NCI-H526 (cell line): ENCODE measurements at places on chromosomes 3 and 15.

DNA sequence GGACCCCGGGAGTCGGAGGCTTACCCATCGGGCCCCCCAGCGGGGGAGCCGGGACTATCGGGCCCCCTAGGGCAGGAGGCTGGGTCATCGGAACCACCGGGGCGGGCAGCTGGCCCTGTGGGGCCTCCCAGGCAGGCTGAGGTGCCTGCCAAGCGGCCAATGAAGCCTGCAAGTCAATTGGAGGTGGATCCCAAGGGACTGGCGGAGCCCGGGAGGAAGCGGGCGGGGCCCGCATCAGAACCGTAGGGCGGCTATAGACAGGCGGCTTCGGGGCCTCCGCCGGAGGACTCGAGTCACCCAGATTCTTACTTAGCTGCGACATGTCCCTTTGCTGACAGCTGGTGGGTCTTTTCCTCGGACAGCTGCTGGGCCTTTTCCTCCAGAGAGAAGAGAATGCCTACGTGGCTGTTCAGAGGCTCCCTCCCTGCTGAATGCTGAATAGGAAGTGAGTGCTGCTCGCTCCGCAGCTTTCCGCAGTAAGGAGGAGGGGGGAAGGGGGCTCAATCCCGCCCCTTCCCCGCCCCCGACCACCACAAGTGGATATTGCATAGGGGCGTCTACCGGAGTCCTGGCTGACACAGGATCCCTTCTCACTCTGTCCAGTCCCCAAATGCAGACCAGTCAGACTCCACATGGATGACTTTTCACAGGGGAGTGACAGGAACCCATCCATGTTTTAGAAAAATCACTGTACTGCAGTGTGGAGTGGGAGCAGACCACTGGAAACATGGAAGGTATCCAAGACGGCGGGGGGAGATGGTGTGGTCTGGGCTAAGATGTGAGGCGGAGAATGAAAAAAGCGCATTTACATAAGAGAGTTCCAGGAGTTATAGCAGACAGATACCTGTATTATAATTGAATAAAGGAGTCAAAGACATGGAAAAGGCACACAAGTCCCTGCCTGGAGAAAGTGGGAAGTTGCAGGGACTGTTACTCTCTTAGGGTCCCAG, at the start of gene MAGEL2:
Gene MAGEL2 (minus strand): TSS at position 447 of the 950 bp plus-strand sequence. CDS start 125 bp downstream, at position 322.
- peak; percentile 37 for DNase-seq

DNA sequence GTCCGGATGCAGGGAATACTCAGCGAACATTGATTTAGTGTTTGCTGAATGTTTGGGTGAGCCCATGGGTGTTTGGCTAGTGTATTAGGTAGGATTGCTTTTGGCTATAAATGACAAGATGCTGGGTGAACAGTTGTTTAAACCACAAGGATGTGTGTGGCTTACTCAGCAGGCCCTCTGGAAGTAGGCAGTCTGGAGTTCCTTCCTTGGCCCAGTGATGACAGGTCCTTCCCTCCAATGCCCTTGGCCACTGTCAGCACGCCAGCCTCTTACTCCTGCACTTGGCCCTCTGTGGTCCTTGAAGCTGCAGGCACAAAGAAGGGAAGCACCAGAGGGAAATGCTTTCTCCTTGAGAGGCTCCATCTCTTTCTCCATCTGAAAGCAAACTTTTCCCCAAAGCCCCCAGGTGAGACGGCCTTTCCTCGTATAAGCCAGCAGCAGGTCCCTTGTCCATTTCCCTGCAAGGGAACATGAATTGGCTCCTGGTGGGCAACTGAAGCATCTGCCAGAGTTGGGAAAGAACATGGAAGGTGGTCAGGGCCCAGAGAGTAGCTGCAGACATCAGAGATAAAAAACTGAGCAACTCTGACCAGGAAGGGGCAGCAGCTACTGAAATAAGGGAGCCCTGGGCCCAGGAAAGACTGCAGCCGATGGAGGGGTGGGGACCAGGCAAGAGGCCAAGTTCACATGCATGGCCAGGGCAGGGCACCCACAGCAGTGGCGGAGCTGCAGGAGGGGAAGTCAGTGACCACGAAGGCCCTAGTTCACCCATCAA, 105.0 kb downstream of the TPRA1 start:
- no peak for DNase-seq

GRCh38 chr3:21705769-21706168, 45.2 kb downstream of the ZNF385D start:
- DNase-seq, result no peak

- DNase-seq, result no peak
Observed at GRCh38 chr3:71492974-71493771, 90.4 kb downstream of the FOXP1 start.

DNA sequence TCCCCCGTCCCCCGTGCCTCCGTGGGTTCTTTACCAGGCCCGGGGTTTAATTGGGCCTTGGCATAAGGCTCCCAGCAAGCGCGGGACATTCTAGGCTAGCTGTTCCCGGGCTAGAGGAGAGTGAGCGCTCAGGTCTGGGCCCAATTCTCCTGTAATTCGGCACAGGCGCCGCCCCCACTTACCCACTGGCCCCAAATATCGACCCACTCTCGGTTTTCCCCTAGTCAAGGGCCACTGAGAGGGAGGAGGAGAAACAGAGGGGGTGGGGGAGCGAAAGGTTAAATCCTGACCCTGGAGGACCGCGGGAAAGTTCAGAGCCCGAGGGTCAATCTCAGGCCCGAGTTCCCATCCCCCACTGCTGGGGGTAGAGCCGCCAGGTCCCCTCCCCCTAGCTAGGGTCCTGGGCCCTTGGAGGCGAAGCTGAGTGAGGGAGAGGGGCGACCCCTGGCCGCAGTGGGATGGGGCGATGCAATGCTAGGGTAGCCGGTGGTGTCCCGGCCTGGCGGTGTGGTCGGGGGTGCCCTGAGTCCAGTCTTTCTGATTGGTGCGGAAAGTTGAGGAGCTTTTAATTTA, 8.5 kb upstream of the ONECUT1 start:
- no peak for DNase-seq

- no peak for DNase-seq
Observed at GRCh38 chr3:138460536-138461205, 26.3 kb downstream of the ESYT3 start.

- DNase-seq, result no peak
Observed at GRCh38 chr15:101198800-101199199, 53.0 kb downstream of the CHSY1 start.

DNA sequence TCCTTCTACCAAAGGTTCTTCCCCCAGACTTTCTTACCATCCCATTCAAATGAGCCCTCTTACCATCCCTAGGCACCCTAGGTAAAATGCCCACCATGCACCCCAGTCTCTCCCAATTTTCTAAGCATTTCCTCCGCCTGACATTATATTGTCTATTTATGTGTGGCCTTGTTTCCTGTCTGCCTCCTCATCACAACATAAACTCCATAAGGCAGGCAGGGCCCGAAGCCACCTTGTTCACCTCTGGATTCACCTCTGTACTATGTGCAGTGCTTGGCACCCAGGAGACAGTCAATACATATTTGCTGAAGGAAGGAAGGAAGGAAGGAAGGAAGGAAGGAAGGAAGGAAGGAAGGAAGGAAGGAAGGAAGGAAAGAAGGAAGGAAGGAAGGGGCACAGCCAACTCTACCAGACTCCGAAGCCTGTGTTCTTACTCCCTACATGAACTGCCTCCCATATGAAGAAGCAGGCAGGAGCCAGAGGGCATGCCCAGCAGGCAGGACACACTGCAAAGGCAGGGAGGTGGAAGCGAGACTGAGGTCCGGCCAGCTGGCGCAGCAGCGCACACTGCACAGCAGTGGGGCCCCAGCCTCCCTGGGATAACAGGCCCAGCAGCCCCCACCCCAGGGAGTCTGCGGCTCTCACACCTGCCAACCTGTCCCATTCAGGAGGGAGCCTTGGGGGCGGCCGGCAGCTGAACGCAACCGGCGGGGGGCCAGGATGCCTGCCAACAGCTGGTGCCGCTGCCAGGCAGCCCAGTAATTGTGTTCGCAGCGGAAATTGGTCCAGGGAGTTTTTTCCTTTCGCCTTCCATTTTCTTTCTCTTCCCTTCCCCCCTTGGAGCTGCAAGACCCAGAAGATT, 106.0 kb upstream of the LINGO1 start:
- peak; percentile 16 for DNase-seq

DNA sequence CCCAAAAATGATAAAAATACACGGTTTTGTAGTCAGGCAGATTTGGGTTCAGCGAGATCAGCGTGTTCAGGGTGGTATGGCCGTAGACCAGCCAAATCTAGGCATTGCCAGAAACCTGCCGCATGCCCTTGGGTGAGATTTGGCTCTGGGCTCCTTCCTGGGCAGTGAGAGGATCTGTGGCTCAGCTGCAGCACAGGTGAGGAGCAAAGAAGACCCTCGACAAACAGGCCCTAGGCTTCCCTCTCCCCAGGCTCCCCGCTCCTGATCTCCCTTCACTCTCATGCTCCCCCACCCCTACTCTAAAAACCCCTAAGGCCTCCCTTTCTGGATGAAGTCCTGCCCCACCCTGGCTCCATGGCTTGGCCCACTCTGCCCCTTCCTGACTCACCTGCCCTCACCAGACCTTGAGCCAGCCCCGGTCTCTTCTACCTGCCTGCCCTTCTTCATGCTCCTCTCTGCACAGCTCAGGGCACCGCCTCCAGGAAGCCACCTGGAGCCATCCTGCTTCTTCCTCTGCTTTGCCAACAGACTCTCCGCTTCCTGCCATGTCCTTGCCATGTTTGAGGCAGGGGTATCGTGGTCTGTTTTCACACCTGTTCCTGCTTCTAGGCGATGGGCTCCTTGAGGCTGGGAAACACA, 88.1 kb downstream of the CORO2B start:
- DNase-seq, result no peak

DNA sequence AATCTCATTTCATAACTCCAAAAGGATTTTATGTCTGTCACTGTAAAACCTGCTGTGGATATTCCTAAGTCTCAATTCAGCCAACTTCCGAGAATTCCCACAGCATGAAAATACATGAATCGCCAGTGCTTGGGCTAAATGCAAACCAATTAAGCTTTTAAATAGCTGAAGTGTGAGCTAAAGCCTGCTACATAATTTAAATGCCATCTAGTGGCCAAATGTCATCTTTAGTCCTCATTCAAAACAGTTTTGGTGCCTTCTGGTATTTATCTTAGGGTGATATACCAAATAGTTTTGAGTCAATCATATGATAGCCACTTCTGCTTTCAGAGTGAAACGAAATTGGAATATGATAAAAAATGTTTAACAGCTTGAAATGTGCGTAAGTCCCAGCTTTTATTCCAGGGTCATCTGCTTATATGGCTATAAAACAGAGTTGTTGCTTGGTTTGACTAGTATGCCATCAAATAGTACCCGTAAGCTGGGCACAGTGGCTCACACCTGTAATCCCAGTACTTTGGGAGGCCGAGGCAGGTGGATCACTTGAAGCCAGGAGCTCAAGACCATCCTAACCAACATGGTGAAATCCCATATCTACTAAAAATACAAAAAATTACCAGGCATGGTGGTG, 41.8 kb upstream of the CCNL1 start:
- DNase-seq, result peak; percentile 8

DNA sequence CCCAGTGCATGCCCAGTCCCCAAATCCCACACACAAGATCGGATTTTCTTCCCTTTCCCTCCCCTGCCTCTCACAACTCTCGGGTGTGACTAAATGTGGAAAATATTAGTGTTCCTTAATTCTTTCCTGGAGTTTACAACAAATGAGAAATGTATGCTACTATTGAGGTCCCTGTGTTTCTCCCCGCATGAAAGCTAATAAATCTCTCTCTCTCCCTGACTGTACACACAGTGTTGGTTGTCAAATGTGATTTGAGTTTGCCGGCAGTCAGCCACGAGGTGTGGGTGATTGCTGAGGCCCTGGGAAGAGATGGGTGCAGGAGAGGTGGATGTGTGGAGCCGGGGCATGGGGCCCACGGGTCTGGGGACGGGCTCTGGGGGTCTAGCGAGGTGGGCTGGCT, 161.4 kb upstream of the IQSEC1 start:
- DNase-seq, result no peak

DNA sequence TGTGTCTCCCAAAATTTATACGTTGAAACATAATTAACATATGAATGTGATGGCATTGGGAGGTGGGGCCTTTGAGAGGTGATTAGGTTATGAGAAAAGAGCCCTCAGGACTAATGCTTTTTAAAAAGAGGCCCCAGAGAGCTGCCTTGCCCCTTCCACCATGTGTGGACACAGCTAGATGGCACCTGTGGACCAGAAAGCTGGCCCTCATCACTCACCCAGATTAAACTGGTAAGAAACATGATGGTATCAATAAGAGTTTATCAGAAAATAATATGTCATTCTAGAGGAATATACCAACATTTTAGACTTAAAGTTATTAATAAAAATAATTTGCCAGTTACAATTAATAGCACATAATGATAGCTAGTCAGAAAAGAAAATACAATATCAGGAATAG, 25.2 kb upstream of the FAN1 start:
- no peak for DNase-seq

DNA sequence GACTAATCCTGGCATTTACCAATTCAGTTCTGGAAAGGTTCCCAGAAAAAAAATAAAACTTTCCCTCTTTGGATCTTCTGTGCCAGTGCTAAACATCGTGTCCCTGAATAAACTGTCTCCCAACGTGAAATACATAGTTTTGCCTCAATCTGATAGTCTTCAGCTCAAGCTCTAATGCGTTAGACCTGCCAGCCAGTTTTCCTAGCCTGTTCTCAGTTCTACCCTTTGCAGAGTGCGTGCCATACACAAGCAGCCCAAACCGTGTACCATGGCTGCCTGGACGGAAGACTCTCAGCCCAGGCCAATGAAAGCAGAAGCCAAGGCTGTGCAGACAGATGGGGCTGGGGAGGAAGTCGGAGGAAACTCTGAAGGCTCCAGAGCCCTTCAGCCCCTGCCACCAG, 11.4 kb upstream of the OCA2 start:
- DNase-seq, result no peak

- DNase-seq, result peak; percentile 49
Observed at GRCh38 chr3:42991341-42992315, 12.5 kb downstream of the GASK1A start.

- no peak for DNase-seq
Observed at GRCh38 chr3:108603691-108604090, 14.2 kb downstream of the DZIP3 start.

- peak; percentile 35 for DNase-seq
Observed at GRCh38 chr3:128133273-128133883, 9.8 kb upstream of the RUVBL1 start.

- DNase-seq, result no peak
Observed at GRCh38 chr3:10918011-10918410, 74.5 kb upstream of the SLC6A1 start.

DNA sequence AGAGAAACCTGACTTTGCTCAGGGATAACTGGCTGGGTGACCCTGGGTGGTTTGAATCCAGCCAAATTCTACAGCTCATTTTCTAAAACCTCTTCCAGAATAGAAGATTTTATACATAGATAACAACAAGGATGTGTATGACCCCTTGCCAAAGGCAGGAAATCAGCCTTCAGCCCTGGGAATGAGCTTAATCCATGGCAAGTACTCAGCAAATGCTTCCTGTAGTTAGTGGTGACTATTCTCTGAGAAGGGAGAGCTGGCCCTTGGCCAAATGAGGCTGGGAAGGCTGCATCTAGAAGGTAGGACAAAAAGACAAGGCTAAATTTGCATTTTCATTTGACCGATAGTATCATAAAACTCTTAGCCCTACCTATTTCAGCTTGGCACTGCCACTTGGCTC, 4.6 kb upstream of the HACD3 start:
- peak; percentile 6 for DNase-seq

GRCh38 chr3:65742914-65743313, 295.8 kb downstream of the MAGI1 start:
- no peak for DNase-seq

GRCh38 chr15:91291673-91292072, 191.6 kb downstream of the SV2B start:
- peak; percentile 35 for DNase-seq

- no peak for DNase-seq
Observed at GRCh38 chr3:129036222-129037092, 24.1 kb upstream of the GP9 start.

GRCh38 chr3:127848131-127849129, 26.1 kb upstream of the MGLL start:
- DNase-seq, result no peak

- DNase-seq, result no peak
Observed at GRCh38 chr3:134904241-134904771, 109.2 kb downstream of the EPHB1 start.
